H9 (cell line): ENCODE measurements at places on chromosomes 7 and 10. TPM values are rescaled to one million over a fixed set of nuclear protein-coding genes. Genes with fewer than 3 reads are reported as not detected.

SND1 gene
- 218 and 225 TPM in 2 replicates for total RNA-seq

PARP12 gene
- total RNA-seq, result 11.1 and 11.8 TPM in 2 replicates

- DNase-seq, result no peak
Measured at GRCh38 chr7:23358152-23358674, 59.1 kb downstream of the MALSU1 start.

- DNase-seq, result no peak
Measured at GRCh38 chr10:91313796-91314485, 93.5 kb downstream of the PCGF5 start.

GPR85 gene
- not detected in 2 replicates for total RNA-seq
